ENCODE measurements at places on chromosomes 1 and 21.

DNA sequence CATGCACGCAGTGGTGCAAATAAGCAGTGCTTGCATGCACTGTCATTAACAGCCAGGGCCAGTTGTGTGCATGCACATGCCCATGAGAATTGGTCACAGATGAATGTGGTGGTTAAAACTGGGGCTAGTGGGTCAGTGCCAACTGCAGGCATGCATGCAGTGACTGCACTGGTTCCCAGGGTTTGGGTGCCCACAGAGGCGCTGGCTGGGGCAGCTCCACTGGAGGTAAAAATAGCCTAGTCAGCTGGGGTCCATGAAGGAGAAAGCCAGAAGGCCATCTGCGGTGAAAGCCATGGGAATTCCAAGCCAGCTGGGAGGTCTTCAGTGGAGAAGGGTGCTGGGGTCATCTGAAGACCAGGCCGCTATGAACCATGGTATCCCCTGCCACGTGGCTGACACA is 70.2 kb downstream of the SLC5A9 start:
- no peak for DNase-seq

GRCh38 chr1:156643049-156643777 is 1.3 kb downstream of the BCAN start:
- no peak for DNase-seq

DNA sequence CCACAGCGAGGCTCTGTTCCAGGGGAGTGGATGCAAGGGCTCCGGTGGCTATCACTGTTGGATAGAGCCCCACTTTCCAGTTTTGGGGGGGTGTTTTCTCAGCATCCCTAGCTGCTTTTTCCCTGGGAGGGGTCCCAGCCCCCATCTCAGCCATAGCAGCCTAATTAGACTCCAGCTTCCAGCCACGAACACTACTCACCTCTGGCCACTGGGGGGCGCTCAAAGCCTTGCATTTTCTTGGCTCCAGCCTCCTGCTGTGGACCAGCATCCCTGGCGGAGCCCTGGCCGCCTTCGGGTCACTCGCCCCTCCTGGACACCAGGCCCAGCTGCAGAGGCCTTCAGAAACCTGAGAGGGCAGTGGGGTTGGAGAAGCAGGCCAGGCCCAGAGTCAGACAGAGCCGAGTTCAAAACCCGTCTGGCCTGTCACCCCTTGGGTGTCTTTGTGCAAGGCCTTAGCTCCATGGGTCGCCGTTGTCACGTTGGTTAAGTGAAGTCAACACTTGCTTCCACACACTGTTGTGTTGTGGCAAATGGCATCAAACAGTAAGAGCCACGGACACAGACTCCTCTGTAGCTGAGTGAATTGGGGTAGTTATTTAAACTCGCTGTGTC is 93.5 kb upstream of the ACTL8 start:
- peak; percentile 57 for DNase-seq

GRCh38 chr1:153444078-153444477 is 16.4 kb downstream of the S100A7 start:
- no peak for DNase-seq

GRCh38 chr1:236895665-236896387 is 100.7 kb downstream of the MTR start:
- no peak for DNase-seq

GRCh38 chr1:25658791-25659431 is 42.3 kb downstream of the MAN1C1 start:
- DNase-seq: no peak

DNA sequence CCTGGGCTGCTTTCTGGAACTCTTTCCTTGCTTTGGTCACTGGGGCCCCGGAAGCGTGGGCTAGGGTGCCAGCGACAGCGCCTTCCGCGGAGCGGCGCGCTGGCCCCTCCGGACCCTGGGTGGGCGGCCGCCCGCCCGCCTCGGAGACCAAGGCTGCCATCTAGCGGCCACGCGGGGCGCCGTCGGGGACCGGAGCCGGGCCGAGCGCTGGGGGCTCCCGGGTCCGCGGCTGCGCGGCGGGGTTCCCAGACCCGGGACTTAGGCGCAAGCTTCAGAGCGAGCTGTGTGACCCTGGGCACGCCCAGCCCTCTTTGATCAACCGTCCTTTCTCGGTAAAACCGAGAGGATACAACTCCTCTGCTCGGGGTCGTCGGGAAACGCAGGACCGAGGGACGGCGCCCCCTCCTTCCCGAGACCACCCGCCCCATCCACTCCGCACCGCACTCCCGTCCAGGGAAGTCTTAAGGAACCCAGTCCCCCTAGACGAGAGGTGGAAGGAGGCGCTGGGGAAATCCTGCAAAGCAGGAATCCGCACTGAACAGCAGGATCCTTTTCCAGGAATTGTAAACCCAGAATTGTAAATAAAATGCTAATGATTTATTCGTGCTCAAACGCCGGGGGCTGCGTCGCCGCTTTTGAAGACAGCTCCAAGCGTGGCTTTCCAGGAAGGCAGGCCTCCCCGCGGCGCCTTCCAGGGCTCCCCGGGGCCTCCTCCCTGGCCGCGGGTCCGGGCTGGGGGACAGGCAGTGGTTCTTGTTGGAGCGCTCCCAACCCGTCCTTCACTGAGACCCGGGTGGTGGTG is 41.2 kb downstream of the RRAGC start:
- no peak for DNase-seq

DNA sequence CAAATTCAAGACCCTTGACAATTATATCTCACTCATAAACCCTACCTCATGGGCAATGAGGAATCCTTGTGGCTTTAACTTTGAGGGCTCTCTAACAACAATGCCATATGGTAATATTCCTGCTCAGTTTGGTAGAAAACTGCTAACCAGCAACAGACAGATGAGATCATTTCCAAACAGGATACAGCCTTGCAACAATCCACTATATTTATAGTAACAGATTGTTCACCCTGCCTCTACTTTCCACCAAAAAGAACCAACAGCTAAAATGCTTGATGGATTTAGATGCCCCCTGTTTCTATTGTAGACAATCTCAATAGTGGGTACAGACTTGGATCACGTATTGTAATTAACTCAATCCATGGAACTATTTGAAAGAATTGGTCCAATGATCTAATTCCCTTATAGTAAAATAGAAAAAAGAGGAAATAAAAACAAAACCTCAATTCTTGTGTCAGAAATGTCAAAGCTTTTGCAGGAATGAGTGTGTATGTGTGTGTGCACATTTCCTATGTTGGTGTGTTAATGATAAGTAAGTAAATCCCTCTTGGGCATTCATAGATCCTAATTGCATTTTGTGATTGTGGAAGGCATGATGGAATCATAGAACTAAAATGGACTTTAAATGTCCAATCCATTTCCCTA is 100.0 kb upstream of the EDEM3 start:
- no peak for DNase-seq

DNA sequence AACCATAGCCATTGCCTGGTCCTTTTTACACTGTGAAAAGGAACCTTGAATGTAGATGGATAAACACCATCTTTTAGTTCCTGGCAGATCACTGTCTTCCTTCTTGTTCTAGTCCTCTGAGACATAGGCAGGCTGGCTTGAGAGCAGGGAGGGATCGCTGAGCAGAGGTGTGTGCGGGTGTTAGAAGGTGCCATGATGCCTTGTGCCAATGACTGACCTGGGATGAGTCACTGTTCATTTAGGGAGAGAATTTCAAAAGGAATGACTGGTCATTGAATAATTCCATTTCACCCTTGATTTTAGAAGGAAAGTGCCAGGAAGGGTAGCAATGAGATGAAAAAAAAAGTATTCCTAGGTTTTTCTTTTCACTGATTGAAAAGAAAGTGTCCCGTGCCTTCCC is 383.9 kb downstream of the KIF26B start:
- no peak for DNase-seq

DNA sequence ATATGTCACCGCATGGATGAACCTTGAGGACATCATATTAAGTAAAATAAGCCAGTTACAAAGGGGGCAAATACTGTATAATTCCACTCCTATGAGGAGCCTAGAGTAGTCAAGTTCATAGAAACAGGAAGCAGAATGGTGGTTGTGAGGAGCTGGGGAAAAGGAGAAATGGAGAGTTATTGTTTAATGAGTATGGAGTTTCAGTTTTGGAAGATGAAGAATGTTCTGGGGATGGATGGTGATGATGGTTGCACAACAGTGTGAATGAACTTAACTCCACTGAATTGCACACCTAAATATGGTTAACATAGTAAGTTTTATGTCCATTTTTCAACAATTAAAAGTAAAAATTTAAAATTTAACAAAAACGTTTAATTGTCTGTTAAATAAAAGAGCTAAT is 220.9 kb upstream of the JUN start:
- DNase-seq: no peak

GRCh38 chr1:100614570-100614969 is 76.6 kb downstream of the GPR88 start:
- DNase-seq: no peak

GRCh38 chr1:14875524-14876509 is 277.3 kb downstream of the KAZN start:
- no peak for DNase-seq

- DNase-seq: no peak
Observed at GRCh38 chr1:29860056-29860455, 623.7 kb downstream of the PTPRU start.

DNA sequence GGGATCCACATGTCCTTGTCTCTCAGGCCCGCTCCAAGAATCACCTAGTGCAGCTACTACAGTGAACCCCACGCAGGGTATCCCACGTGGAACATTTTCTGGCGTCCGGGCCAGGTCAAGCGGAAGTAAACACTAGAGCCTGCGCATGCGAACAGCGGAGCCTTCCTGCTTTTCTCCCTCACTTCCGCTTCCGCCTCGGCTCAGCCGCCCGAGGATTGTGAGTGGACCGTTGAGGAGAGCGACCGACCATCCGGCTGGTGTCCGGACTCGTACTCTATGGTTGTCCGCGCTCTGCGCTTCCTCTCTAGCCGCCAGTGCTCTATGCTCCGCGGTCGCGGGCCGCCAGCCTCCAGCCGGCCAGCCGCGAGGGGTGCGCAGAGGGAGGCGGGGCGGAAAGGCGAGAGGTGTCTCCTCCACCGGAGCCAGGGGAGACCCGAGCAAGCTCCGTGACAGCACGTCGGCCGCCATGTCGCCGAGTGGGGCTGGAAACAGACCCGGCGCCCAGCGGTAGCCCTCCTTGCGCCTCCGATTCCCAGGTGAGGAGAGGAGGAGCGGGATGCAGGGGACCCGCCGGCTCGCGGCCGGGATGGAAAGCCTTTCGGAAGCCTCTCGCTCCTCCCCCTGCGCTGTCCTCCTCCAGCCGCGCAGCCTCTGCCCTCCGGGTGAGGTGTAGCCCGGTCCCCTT is at the start of the genes CNST and TFB2M:
Gene CNST (plus strand): TSS at position 329 of the 685 bp plus-strand sequence. CDS start 25,107 bp downstream, outside the sequence.
Gene TFB2M (minus strand): TSS at position 134 of the 685 bp plus-strand sequence. CDS start 123 bp downstream, at position 11.
- peak; percentile 98 for DNase-seq

DNA sequence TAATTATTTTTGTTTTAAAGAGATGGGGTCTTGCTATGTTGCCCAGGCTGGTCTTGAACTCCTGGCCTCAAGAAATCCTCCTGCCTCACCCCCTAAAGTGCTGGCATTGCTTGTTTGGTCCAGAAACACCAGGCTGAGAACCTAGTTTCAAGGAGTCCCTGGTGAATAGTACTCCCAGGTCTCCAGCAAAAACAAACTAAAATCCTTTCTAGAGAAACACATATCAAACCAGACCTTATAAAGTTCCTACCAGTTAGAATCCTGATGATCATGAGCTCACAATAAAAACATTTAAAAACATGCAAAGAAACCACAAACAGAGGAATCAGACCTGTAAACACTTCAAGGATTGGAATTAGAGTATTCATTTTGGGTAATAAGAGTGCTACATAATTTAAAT is 34.4 kb upstream of the PADI1 start:
- no peak for DNase-seq

DNA sequence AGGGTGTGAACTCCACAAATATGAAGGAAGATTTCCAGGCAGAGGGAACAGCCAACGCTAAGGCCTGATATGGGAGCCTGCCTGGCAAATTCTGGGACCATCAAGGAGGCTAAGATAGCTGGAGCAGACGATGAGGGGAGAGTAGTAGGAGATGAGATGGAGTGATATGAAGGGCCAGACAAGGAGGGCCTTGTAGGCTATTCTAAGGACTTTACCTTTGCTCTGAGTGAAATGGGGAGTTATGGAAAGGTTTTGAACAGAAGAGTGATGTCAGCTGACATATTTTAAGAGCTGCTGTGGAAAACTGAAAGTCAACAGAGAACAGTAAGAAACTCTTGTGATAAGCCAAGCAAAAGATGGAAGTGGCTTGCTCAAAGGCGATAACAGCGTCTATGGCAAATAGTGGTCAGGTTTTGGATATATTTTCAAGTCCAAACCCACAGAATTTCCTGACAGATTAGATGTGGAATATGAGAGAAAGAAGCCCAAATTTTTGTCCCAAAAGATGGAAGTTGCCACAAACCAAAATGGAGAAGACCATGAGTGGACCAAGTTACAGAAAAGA is 2.1 kb upstream of the TP53BP2 start:
- DNase-seq: no peak
